Daoy (cell line): ENCODE measurements at places on chromosomes 5 and 9. TPM values are rescaled to one million over a fixed set of nuclear protein-coding genes. Genes with fewer than 3 reads are reported as not detected.

DNA sequence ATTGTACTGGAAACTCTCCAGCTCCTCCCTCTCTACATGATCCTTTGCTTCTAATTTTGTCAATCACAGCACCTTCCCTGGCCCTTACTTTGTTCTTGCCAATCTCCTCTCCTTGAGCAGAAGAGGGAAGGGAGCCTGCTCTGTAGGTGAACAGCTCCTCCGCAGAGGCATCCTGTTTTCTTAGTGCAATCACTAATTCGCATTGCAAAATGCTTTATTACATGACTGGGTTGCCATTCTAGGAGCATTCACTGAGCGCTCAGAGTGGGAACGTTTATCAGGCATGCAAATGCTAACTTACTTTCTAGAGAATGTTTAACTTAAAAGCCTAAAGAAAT, 416 bp upstream of the SNX18 start:
- no peak for DNase-seq

DNA sequence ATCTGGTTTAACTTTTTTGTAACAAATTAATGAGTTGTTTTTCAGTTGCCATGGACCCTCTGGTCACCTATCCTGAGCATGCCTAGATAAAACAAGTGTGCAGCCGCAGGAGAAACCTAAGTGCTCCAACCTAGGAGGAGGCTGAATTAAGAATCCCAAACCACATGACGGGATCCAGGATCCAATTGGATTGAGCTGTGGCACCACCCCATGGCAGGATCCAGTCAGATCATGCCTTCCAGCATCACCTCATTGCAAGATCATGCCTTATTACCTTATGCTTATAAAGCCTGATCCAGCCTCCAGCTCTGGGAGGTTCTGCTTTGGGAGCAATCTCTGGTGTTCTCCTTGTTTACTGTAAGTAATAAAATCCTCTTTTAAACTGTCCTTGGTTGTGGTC, 662.0 kb downstream of the TLR4 start:
- no peak for DNase-seq

The CHD1 gene
- total RNA-seq: 46.7 and 51.3 TPM in 2 replicates

DNA sequence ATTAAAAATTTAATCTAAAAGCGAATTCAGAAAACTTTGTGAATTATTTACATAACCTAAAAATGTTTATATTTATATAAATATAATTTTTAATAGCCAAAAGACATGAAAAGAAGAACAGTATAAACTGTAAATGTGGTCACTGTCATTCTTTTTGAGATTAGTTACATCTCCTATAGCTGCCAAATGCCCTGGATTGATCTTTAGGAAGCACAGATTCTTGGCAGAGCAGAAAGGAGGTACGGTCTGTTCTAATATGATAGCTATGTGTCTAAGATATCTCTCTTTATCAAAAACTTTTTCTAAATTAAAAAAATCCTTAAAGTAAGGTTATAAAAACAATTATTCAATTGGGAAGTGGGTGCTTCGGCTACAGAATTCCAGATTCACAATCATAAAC, 151.0 kb downstream of the LPAR1 start:
- DNase-seq: no peak

The SPATA31D4 gene
- not detected in 2 replicates for total RNA-seq

GRCh38 chr5:138032028-138032571, 779 bp downstream of the FAM13B start:
- DNase-seq: peak; percentile 62

The PELO gene
- total RNA-seq: 26.4 and 28.1 TPM in 2 replicates

The CSNK1A1 gene
- 298 and 334 TPM in 2 replicates for total RNA-seq

- DNase-seq: no peak
Observed at GRCh38 chr9:127248241-127248640, 16.3 kb upstream of the GARNL3 start.

GRCh38 chr5:135367076-135367475, 32.0 kb downstream of the MACROH2A1 start:
- no peak for DNase-seq

- DNase-seq: no peak
Observed at GRCh38 chr9:107489144-107489673, 360 bp downstream of the KLF4 start.

DNA sequence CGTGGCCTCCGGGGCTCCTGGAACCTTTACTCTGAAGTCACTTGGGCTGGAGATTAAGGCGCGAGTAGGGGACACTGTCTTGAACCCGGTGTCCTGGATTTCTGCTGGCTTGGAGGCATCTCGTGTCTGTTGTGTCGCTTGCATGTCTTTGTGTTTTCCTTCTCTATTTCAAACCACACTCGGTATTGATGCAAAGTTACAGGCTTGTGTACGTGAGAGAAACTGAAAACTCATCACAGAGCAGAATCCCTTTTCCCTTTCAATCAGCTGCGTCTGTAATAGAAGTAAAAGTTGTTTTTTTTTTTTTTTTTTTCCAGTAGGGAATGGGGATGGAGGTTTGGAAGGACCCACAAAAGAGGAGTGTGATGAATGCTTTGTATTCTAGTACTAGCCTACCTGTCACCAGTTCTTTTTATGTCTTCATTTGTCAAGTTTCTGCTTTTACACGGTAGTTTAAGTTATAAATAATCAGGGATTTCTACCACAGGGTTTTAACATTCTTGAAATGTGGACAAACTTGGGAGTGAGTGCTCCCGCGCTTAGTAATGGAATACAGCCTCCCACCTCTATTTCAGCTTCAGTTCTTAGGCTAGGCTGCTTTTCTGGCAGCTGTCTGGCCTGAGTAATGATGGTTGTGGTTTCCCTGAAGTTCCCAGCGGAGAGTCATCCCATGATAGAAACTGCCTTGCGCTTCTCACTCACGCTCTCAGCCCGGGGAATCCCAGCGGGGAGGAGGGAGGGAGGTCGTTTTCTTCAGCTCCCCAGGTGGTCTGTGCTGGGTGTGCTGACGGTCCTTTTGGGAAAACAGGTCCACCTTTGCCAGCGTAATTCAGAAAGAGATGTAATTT, 763 bp downstream of the TJP2 start:
- DNase-seq: peak; percentile 98

DNA sequence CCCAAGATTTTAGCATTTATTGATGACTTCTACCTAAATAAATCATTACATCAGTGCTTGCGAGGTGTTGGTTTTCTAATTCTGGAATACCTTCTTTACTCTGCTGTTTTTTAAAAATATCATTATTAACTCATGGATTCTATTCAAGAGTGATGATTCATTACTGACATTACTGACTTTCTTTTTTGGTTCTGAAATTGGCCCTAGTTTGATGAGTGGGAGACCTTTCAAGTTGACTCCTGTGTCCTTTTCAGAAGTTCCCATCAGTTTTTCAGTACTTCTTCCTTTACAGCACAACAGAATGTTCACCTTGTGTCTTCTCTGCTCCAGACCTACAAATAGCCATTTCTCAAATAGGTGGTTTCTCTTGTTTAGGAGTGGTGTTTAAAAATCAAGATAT, 114.1 kb downstream of the PCSK5 start:
- DNase-seq: no peak

- peak; percentile 91 for DNase-seq
Observed at GRCh38 chr5:145946112-145946861, 9.9 kb downstream of the SH3RF2 start.

DNA sequence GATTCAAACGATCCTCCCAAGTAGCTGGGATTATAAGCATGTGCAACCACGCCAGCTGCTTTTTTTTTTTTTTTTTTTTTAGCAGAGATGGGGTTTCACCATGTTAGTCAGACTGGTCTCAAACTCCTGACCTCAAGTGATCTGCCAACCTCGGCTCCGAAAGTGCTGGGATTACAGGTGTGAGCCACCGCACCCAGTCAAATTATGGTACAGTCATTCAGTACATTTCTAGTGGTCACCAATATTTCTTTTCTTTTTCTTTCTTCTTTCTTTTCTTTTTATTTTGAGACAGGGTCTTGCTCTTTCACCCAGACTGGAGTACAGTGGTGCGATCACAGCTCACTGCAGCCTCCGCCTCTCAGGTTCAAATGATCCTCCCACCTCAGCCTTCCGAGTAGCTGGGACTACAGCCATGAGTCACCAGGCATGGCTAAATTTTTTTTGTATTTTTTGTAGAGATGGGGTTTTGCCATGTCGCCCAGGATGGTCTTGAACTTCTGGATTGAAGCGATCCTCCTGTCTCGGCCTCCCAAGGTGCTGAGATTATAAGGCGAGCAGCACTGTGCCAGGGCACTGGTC, 25.4 kb upstream of the DCP2 start:
- no peak for DNase-seq

- DNase-seq: no peak
Observed at GRCh38 chr5:124203303-124203702, 543.1 kb downstream of the ZNF608 start.

GRCh38 chr9:93184432-93185265, 710 bp downstream of the WNK2 start:
- DNase-seq: peak; percentile 41

GRCh38 chr9:98652741-98653140, 56.0 kb downstream of the GABBR2 start:
- no peak for DNase-seq

DNA sequence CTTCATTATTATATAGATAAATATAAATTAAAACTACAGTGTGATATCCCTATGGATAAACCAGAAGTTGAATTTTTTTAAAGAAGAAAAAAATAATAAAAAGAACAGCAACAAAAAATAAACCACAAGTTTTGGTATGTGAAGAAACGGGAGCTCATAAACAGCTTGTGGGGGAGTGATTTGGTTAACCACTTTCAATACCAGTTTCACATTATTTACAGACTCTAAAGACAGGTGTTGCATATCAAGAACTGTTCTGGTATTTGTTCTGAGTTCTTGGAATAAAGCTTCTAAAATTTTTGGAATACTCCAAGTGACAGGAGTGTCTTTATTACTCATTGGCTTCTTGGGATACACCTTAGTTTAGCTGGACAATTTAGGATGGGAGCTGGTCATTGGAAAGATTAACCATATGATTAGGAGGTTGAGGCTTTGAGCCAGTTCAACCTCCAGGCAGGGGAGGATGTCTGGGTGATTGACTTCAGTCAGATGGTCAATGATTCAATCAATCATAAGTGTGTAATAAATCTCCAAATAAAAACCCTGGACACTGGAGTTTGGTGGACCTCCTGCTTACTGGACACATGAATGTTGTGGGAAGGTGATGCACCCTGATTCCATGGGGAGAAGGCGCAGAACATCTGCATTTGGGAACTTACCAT, 2223.1 kb upstream of the C9orf72 start:
- DNase-seq: no peak

DNA sequence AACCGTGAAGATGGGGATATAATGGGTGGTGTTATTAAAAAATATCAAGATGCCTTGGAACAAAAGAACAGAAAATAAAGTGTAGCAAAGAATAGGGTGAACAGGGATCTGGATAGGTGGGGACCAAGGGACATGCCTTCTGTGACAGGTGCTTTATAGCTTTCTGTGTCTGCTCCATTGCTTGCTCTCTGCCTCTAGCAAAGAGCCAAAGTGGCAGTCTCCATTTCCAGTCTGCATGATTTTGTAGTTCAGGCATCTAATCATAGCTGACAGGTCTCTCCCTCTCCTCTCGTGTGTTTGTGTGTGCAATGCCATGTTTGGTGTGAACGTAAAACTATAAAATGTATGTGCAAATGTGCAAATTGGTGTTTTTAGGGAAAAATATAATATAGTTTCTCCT, 35.0 kb downstream of the LRRTM2 start:
- no peak for DNase-seq

DNA sequence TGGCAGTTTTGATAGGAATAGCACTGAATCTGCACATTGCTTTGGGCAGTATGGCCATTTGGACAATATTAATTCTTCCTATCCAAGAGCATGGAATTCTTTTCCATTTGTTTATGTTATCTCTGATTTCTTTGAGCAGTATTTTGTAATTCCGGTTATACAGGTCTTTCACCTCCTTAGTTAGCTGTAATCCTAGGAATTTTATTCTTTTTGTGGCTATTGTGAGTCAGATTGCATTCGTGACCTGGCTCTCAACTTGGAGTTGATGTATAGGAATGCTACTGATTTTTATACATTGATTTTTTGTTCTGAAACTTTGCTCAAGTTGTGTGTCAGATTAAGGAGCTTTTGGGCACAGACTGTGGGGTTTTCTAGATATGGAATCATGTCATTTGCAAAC, 24.0 kb downstream of the TMEM161B start:
- DNase-seq: no peak

- no peak for DNase-seq
Observed at GRCh38 chr5:109767184-109767995, 77.7 kb downstream of the MAN2A1 start.

DNA sequence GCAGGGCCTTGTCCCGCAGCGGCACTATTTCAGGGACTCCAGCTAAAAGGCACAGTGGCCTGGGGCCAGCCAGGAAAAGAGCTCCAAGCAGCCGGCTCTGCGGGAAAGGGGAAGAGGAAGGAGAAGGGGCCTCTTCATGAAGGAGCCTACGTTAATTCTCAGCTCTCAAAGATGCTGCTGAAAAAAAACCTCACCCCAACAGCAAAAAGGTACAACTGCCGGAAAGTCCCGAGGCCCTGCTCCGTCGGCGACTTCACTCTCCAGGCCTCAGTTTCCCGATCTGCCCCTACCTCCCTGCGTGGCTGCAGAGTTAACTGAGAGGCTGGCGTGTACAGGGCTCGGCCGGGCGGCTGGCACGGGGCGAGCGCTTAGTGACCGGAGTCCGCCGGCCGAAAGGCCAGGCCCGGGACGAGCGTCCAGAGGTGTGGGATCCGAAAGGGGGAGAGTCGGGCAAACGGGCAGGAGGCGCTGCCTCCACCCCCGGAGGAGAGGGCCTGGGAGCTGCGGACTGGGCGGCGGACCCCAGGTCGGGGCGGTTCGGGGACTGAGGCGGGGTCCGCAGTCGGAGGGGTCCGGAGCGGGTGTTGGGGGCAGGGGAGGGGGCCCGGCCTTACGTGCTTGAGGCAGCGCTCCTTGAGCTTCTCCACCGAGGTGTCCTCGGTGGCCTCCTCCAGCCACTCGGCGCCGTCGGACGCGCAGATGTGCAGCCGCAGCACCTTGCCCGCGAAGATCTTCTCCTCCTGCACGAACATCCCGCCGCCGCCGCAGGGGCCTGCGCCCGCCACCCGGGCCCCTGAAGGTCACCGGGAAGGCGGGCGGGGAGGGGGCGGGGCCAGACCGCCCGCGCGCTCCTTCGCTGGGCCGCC, 529 bp downstream of the UBAC1 start:
- peak; percentile 40 for DNase-seq

GRCh38 chr5:522899-523440, 1.3 kb downstream of the SLC9A3 start:
- peak; percentile 27 for DNase-seq

The DAB2IP gene
- total RNA-seq: 14.3 and 15.9 TPM in 2 replicates

The C5orf47 gene
- total RNA-seq: not detected in 2 replicates

- no peak for DNase-seq
Observed at GRCh38 chr9:98870782-98871557, 63.5 kb downstream of the GALNT12 start.

The CHSY3 gene
- total RNA-seq: 0.21 and 0.40 TPM in 2 replicates

GRCh38 chr9:16784002-16784401, 86.5 kb downstream of the BNC2 start:
- no peak for DNase-seq

DNA sequence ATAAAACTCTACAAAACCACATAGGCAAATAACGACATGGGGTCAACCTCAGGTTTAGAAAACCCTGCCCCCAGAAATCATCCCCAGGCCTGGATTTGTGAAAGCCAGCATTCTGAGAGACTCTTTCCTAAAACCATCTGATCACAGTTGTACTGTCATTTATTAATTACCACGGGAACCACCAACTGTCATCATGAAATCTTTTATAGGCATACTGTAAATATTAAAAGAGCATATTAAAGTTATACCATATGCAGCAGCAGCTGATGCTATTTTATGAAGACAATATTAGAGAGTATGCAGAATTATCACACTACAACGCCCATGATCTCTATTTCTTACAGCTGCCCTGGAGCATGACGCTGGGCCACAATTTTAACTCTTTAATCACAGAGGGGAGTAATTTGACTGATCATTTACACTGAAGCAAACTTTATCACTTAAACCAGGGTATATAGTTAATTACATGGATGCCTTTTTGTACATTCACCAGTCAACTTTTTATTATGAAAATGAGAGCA, 9.0 kb upstream of the ZDHHC21 start:
- DNase-seq: no peak
